ENCODE measurements at places on chromosomes 3 and 15.
A peak's percentile ranks its signal among the peaks of the same experiment; 100 is the strongest.

DNA sequence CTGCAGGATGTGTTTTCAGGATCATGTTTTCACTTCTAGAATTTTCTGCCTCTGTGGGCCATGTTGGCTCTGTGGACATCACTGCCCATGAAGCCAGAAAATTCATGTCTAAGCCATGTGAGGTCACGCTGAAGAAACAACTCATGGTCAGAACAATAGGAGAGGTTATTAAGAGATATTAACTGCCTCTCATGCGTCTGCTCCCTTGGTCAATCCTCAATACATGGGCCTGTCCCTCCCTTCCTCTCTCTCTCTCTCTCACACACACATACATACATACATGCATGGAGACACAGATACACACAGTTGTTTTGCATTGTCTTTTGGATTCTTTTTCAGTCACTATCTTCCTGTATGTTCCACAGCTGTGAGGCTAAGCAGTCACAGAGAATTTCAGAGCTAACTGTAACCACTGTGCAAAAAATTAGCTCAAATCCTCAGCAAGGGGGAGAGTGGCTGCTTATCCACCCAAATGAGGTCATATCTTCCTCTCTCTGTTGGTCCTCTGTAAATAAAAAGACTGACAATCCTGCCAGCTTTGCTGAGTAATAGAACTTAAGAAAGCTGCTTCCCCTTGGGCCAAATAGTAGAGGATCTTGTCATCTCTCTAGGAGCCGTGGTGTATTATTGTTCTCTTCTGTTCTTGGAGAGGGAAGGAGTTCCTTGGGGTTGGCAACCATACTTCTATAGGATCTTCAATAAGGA, 45.6 kb downstream of the LRTM1 start:
- no peak for DNase-seq

DNA sequence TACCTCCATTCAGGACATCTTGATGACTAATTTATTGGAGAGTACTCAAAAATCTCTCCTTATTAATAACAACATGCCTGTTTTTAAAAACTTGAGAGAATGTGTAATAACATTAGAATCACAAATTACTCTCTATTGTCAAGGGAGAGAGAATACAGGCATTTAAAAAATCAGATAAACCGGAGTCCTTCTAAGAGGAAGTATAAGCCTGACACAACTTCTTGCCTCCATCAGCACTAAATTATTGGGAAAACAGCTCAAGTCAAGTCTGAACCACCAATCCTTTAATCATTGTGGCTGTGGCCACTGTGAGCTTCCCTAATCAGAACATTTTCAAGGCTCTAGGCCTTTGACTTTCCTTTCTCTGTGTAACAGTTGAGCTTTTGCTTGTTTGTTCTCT, 38.0 kb downstream of the SSR3 start:
- DNase-seq: no peak

- DNase-seq: no peak
These were observed 353.9 kb upstream of the ROPN1 start for GRCh38 chr3:124345845-124346244.

GRCh38 chr3:98761643-98762229, 1.4 kb upstream of the ST3GAL6 start:
- DNase-seq: no peak

DNA sequence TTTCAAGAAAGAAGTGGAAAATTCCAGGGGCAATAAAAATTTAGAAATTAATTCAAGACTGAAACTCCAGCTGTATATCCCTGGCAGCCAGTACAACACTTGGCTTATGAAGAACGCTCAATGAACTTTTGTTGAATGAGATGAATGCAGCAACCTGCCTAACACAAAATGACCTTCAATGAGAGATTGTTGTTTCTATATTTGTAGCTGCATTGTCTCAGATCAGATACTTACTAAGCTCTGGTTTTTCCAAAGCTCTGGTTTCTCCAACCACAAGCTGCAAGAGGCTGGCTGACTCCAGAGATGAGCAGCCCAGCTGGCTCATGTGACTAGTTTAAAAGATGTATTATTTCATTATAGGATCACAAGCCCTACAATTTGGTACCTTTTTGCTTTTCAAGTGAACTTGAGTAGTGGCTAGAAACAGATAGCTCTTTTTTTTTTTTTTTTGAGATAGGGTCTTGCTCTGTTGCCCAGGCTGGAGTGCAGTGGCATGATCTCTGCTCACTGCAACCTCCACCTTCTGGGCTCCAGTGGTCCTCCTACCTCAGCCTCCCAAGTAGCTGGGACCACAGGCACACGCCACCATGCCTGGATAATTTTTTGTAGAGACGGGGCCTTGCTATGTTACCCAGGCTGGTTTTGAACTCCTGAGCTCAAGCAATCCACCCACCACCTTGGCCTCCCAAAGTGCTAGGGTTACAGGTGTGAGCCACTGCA, 57.4 kb downstream of the UMPS start:
- no peak for DNase-seq

- no peak for DNase-seq
These were observed 22.1 kb upstream of the HEG1 start for GRCh38 chr3:125077864-125078263.

DNA sequence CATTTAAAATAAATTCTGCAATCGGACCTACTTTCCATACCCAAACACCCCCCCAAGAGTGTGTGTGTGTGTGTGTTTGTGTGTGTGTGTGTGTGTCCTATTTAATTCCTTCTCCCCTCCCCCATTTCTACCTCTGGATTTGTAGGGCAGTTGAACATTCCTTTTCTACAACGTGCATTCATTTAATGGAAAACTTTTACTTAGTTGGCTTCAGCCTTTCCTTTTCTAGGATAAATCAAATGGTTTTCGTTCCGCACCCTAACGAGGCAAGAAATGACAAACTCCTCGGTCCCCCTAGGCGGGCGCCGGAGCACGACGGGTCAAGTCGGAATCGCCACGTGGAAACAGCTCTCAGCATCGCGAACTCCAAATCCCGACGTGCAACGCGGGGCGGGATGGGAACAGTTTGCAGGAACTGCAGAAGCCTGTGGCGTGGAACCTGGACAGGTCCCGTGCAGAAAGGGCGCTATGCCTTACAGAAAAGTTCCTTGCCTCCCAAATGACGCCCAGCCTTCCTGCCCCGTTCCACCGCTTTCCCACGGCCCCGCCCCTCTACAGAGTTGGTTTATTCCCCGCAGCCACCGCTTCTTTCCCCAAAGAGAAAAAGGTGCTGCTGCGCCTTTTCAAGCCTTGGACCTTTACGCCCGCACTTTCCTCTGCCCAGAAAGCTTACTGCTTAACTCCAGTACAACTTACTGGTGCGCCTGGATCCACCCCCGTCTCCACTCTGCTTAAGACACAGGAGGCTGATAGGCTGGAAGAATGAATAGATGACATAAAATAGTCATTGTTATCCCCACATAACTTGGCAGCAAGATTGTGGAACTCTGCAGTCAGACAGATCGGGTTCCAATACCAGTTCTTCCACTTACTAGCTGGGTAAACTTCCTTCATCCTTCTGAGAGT, 1.1 kb upstream of the EIF2B5 start:
- peak; percentile 60 for DNase-seq

DNA sequence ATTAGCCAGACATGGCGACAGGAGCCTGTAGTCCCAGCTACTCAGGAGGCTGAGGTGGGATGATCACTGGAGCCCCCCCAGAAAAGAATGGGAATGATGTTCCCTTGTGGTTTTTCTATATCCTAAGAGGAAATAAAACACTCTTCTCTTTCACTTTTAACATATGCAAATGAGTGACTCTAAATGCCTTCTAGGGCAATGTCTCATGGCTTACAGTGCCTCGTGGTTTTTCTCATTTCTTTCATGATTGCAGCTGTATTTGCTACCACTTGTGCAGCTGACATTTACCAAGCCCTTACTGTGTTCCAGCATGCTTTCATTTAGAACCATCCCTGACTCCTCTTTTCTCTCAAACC, 26.4 kb downstream of the STOML1 start:
- no peak for DNase-seq

GRCh38 chr15:94844538-94845389, 613.4 kb downstream of the MCTP2 start:
- DNase-seq: no peak

GRCh38 chr3:2099028-2099671, 484 bp downstream of the CNTN4 start:
- DNase-seq: no peak

DNA sequence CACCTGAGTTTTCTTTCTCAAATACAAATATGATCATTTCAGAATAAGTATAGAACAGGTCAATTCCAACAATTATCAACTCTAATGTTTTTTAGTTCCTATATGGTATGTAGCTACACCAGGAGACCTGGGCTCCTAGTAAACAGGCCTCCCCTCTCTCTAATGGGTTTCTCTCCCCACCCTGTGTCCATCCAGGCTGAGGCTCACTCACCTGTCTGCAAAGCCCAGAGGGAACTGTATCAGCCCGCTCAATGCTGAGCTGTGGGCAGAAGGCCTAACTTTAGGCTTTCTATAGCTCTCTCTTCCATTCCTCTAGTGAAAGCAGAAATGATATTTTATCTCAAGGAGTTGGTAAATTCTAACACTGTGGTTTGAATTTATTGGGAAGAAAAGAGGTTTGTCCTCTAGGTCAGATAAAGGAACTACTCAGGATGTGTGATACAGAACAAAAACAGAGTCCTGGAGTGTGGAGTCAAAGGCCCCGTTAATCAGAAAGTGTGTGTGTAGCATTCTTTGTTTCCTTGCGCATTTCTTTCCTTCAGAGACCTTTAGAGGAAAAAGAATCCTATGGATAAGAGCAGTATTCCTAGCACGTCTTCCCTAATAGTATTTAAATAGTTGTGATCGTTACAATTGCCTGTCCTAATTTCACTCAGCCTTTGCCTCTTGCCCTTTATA, 408.9 kb downstream of the PYDC2 start:
- DNase-seq: no peak

- no peak for DNase-seq
These were observed 270.6 kb downstream of the CLSTN2 start for GRCh38 chr3:140205598-140205997.

GRCh38 chr3:134883697-134884385, 88.8 kb downstream of the EPHB1 start:
- no peak for DNase-seq

- no peak for DNase-seq
These were observed 21.7 kb downstream of the CSNK1G1 start for GRCh38 chr15:64333986-64334929.

- DNase-seq: no peak
These were observed 12.4 kb upstream of the TPM1 start for GRCh38 chr15:63030101-63030551.

- DNase-seq: peak; percentile 97
These were observed at the start of gene SHQ1 for GRCh38 chr3:72847751-72848702. Gene SHQ1, minus strand, starts transcription at chr3:72848445. Its CDS starts 105 bp downstream, at chr3:72848340.

DNA sequence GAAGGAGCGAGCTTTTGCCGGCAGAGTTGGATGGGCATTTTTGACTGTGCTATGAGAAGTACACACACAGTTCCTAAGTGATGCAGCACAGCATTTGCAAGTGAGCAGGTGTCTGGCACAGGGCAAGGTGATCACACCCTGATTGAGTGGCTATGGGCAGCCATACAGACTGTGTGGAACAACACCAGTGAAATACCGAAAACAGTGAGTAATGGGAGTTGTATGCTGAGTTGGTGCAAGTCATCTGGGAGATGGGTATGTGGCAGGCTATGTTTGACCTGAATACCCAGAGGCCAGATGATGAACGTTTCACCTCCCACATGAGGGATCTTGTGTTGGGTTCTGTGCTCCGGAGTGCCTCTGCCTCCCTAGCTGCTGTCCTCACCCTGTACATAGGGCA, 53.5 kb upstream of the TIPARP start:
- no peak for DNase-seq

GRCh38 chr3:85567071-85567676, 608.4 kb downstream of the CADM2 start:
- no peak for DNase-seq

DNA sequence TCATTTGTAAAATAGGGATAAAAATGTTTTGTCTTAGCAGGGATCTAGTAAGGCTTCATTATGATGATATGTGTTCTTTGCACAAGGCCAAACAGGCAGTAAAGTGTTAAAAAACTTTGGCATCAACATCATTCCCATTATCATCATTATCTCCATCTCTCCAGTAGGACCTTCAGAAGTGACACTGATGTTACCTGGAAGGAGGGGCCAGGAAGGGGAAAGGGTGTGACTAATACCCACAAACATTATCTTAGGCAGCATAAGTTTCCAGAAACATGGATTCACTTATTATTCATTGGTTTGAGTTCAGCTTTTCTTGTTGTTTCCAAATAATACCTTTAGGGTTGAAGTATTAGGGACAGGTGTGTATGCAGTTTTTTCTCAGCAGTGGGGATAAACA, 399.6 kb downstream of the PTPRG start:
- DNase-seq: no peak

DNA sequence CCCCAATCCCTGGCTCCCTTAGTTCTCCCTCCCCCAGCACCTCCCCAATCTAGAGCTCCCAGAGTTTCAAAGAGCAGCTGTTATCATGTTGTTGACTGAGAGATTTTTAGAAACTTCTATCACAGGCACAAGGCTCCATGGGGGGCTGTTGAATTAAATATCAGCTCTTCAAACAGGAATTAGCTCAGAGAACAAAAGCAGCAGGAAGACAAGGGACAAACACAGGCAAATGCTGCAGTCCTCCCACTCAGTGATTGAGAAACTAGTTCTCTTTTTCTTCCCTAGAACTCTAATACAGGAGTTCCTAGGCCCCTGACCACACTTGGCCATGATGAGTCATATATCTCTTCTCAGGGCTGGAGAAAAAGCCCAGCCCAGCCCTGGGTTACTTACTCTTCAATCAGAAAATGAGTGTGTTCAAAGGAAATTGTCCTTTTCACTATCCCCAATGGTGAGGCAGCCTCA, 262.1 kb downstream of the IGSF11 start:
- no peak for DNase-seq

DNA sequence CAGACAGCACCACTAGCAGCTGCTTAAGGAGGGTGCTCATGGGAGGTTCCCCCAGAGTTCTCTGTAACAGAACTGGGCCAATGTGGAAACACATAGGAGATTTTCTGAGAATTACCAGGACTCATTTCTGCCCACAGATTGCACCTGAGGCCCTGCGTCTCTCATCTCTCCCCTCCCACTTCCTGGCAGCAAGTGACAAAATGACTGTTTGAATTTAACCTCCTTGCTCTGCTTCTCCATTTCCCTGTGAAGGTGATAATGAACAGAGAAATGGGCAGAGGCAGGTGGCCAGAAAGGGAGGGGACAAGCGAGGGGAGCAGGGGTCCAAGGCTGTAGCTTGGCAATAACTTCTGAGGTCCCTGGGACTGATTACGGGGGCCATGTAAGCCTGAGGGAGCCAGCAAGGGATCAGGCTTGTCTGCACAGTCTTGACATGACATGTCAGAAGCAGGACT, 8.0 kb downstream of the EPHB1 start:
- peak; percentile 1 for DNase-seq

GRCh38 chr3:45635475-45636256, 41.1 kb downstream of the LIMD1 start:
- DNase-seq: no peak

Measured in stimulated activated CD4-positive, alpha-beta T cell treated with anti-CD3 and anti-CD28 coated beads, Interleukin-12 subunit alpha, Interleukin-12 subunit beta, amount 100 ng/mL, for 48 hours (primary cell).